ENCODE measurements at places on chromosomes 5 and 9.

DNA sequence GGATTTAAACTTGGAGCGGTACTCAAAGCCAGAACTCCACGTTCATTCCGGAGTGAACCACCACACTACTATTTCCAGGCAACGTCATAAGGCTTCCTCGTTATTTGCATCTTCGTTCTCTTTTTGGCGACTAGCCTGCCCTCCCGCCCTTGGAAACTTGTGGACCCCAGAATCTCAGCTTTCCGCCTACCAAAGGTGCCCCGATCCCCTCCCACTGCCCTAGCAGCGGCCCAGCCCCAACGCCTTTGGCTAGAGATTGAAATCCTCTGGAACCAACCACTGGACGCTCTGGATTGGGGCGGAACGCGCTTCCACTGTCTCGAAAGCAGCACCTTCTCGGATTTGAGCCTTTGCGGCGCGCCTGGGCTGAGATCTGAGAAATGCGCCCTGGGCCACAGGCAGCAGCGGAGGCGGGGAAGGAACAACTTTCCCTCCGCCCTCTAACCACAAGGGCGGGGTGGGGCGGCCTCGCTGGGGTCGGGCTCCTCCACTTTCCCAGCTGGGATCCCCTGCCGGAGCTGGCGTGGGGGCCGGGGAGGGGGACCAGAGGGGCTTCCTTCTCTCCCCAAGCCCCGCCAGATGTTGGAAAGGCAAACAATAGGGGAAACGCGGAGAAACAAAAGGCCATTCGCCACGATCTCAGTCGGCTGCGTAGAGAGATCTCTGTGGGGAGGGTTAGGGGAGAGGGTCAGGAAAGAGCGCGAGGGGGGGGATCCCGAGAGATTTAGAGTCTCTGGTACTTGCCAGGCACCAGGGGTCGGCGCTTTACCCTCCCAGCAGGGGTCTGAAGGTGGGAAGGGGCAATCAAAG lies 1.3 kb downstream of the MOB3B start:
- DNase-seq: peak; percentile 56

- no peak for DNase-seq
Measured at GRCh38 chr9:17342696-17343095, 207.9 kb downstream of the CNTLN start.

GRCh38 chr5:157253547-157253946 lies 12.4 kb upstream of the CYFIP2 start:
- DNase-seq: no peak

DNA sequence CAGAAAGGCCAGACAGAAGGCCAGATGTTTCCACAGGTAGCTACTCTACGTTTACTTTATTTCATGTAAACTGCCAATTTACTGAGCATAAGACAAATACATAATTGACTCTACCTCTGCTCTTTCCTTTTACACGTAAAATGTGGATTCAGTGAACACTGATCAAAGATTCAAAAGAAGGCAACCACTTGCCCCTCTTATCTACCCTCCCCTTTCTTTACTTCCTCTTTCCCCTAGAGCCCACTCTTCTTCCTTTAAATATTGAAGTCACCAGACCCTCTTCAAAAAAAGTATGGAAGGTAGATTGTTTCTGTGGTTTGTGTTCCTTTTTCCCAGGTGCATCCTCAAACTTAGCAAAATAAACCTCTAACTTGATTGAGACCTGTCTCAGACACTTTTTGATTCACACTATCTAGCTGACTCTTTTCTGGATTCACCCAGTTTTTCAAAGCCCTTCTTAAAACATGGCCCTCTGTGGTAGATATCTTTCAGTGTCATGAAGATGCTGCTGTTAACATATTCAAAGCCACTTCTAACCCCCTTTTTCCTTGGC lies 6.7 kb downstream of the FAM114A2 start:
- no peak for DNase-seq

DNA sequence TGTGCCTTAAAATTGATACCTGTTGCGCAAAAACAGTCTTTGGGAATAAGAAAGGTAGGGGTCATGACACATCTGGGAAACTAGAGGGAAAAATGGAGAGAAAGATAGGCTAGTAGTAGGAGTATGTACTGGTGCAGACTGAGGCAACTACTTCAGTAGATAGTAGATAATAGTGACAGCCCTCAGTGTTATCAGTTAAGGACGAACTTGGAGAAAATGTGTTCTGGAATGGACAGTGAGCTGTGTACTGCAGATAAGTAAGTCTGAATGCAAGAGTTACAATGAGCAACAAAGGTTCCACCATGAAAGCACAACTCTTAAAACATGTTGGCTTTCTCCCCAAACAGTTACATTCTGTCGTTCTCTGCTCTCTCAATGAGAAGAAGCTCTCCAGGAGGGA lies 6.5 kb upstream of the INSL6 start:
- no peak for DNase-seq

DNA sequence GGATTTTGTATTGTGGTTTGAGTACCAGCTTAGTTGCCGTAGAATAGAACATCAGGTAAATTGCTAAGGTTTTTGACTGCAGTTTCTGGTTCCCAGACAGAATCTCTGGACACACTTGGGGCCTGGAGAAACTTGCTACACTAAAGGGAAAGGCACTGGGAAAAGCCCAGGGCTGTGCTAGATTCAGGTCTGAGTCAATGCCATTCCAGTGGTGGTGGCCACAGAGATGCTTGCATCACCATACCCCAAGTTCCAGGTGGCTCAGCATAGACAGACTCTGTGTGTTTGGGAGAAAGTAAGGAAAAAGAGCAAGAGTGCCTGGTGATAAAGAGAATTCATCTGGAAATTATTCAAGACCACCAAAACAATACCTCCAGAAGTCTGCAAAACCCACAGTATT lies 120.6 kb downstream of the HMHB1 start:
- no peak for DNase-seq

DNA sequence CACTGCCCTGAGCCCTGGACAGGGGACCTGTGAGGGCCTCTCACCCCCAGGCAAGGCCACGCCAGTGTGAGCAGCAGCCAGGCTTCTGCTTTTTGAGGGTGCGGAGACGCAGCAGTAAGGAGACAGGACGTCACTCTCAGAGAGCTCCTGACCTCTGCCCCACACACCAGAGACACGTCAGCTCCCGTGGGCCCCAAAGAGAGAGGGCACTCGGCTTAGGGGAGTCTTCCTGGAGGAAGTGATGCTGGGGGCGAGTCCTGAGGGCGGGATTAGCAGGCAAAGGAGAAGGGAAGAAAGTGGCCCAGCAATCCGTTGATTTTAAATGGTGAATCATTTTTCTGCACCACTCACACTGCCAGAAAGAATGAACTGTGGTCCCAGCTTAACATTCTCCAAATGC lies 24.0 kb upstream of the SLC9A3 start:
- no peak for DNase-seq

GRCh38 chr5:91069364-91069763 lies 313.8 kb downstream of the ARRDC3 start:
- DNase-seq: no peak

GRCh38 chr5:120706877-120707276 lies 242.8 kb downstream of the PRR16 start:
- DNase-seq: no peak

DNA sequence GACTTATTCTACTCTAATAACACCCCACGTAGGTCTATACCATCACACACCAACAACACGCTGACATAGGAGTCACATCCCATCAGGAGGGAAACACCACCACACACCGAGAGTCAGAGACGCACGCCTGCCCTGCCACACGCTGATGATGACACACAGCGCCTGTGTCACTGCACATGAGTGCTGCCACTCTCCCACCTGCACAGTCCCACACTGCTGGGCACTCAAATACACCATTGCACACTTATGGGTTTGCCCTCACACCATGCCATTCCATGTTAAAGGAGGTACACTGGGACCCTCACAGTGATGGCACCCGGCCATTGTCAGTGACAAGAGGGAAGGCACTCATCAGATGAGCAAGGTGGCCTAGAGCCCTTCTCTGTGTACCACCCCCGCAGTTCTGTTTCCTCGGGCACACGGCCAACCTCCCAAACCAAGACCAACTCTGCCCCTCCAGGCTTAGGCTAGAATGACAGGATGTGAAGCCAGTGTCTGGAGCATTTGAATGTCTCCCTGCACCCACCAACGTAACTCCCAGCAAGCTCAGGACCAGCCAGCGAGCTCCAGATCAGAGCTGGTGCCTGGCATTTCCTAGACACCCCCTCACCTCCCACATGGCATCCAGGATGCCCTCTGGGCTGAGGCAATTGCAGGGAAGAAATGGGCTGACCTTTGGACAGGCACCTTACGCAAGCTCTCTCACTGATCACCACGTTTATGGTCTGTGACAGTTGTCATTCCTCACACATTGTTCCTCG lies 3.6 kb upstream of the CPLX2 start:
- peak; percentile 35 for DNase-seq

- no peak for DNase-seq
Measured at GRCh38 chr9:86794391-86795046, 152.8 kb downstream of the GAS1 start.

DNA sequence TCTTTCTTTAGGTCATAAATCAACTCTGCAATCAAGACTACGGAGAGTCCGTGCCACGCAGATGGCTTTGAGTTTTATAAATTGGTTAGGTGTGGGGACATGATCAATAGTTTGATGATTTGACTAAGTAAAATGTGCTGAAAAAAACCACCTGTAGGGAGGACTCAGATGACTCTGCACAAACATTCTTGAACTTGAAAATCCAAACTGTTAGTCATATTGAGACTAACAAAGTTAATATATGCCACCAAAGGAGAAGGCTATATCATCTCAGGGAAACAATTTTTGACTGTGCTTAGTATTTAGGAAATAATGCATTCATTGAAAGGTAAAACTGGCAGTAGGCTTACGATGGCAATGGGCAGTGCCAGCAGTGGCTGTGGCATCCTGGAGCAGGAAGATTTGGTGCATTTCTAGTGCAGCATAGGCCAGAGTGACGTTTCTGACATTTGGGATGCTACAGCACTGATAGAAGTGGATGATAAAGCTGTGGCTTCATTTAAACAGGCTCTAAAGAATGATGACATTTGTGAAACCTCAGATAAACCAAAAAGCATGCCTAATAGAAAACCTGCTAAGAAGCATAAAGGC lies 291.1 kb downstream of the MLLT3 start:
- no peak for DNase-seq

DNA sequence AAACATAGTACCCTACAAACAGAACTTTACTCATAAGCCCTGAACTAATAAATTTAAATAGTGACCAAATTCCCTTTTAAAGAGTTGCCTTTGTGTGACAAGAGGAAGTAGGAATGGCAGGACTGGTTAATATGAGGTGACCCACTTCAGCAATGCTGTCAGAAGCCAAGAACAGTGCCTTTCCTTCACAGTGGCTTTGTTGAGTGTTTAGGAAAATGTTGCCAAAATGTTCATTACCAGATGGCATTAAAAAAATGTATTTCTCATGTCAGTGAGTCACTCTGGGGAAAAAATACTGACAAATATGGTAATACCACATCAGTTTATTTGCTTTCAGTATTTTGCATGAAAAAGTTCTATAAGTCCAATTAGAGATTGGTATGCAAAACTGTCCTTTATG lies 103.3 kb downstream of the DIRAS2 start:
- DNase-seq: no peak

- DNase-seq: no peak
Measured at GRCh38 chr5:142427529-142427928, 102.7 kb upstream of the SPRY4 start.

- peak; percentile 35 for DNase-seq
Measured at GRCh38 chr9:127405344-127406125, 8.6 kb downstream of the SLC2A8 start.

DNA sequence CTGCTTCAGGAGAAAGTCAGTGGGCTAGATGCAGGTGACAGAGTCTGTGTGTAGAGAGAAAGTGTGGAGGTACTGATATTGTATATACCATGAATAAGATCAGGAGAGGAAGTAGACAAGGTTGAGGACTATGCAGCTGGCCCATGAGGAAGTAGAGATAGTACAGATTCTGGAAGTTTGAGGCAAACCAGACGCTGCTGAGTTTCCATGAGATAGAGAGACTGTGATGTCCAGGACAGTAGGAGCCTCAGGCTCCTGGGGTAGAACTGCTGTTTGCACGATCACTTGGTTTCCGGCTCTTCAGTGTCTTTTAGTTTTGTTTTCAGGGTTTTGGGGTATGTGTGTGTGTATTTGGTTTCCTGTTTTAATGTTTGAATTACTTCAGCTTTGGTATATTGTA lies 13.6 kb downstream of the OTULINL start:
- DNase-seq: no peak

GRCh38 chr5:97436405-97436804 lies 253.4 kb upstream of the RIOK2 start:
- DNase-seq: no peak

GRCh38 chr9:133129001-133129795 lies 8.2 kb upstream of the RALGDS start:
- DNase-seq: no peak

DNA sequence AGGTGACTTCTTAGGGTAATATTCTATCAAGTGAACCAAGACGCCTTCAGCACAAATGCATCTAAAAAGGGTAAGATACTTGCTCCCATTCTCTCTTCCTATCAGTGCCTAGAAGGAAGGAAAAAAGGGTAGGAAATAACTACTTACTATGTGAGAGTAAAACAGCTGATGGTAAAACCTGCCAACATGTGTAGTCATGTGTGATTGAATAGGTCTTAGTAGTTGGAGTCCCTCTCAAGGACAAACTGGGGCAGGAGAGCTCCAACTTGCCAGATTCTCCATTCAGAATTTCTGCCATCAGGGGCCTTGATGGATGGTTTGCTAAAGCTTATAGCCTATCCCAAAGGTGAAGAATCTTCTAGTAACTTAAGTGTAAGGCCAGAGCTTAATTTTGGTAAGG lies 5.2 kb downstream of the TSC1 start:
- no peak for DNase-seq

- no peak for DNase-seq
Measured at GRCh38 chr9:87537625-87538024, 40.0 kb downstream of the DAPK1 start.

DNA sequence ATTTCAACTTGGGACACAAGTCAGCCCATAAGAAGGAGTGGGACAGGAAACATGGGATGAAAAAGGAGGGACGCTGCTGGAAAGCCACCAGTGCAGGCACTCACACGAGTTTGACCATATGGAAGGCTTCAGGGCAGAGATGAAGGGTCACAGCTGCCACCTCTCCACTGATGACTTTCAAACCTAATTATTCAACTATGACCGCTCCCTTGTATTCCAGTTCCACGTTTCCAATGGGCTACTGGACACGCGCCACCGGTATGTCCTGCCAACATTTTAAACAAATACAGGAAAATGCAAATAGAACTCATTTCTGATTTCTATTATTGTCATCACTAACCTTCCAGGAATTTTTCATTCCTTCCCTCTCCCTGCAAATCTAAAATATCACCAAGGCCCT lies 134.7 kb downstream of the SLC1A3 start:
- DNase-seq: no peak

- no peak for DNase-seq
Measured at GRCh38 chr5:76715486-76715735, 515 bp upstream of the F2R start.

- no peak for DNase-seq
Measured at GRCh38 chr5:141725891-141726290, 43.9 kb upstream of the ARAP3 start.

DNA sequence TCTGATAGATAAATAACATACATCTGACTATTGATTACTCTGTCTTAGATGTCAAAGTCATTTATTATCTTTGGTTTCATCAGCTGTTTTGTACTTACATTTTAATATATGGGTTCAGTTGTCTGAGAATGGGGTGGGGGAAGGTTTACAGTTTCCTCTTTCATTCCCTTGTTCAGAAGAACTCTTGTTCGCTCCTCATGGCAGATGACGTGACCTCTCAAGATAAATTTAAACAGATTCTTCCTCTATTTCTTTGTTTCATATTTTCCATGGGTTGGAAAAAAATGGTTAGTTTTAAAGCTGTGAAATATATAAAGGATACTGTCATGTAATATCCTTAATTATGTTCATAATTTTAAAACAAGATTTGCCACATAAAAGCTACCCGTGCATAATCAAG lies 61.4 kb downstream of the TSSK1B start:
- DNase-seq: no peak
